ENCODE measurements at places on chromosomes 11 and 22. TPM values are rescaled to one million over a fixed set of nuclear protein-coding genes. Genes with fewer than 3 reads are reported as not detected.
A peak's percentile ranks its signal among the peaks of the same experiment; 100 is the strongest.

DNA sequence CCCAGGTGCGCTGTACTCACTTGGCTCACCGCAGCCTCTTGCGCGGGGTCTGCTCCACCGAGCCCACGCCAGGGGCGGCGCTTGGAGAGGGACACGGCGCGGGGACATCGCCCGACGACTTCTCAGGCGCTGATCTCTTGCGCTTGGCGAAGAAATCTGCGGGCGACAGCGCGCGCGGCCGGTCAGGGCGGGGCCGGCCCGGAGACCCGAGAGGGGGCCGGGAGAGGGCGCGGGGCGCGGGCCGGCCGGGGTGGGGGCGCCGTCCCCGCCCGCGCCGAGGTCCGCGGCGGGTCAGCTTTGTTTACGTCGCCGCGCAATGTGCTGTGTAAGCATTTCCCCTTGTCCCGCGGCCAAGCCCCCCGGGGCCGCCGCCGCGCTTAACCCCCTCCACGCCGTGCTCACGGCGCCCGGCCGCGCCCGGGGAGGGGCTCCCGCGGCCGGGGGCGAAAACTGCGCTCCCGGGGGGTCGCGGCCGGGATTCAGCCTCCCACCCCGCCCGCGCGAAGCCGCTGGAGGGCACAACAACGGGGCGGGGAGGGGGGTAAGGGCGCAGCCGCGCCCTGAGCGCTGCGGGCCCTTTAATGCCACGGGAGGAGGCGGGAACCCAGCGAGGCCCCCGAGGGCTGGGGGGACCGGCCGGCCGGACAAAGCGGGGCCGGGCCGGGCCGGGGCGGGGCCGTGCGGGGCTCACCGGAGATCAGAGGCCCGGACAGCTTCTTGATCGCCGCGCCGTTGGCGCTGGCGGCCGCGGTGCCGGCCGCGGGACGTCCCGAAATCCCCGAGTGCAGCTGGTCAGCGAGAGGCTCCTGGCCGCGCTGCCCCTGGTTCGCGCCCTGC, 1.4 kb downstream of the CDKN1C start:
- peak; percentile 69 for DNase-seq

The LRRN4CL gene
- 3.4 TPM for total RNA-seq

GRCh38 chr11:76822406-76822805, 38.3 kb upstream of the ACER3 start:
- no peak for DNase-seq

- no peak for DNase-seq
These were observed 48.5 kb upstream of the DDI1 start for GRCh38 chr11:103987629-103988594.

The MOGAT2 gene
- not detected for total RNA-seq

DNA sequence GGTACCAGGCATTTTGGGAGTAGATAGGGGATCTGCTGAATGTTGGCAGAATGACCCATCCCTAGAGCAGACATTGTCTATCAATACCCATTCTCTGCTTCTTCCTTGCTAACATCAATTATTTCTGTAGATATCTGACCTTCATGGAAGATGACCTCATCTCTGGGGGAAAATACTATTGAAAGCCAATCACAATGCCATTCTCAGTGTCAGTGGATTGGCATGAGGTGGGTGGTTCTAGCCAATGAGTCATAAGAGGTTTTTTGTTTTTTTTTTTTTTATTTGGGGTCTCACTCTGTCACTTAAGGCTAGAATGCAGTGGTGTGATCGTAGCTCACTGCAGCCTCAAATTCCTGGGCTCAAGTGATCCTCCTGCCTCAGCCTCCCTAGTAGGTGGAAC, 42.5 kb downstream of the SNX19 start:
- no peak for DNase-seq

The PDE3B gene
- total RNA-seq: 34.3 TPM

- DNase-seq: peak; percentile 76
These were observed 13.4 kb downstream of the CPT1A start for GRCh38 chr11:68828155-68828931.

The LRRC56 gene
- total RNA-seq: 7.6 TPM

DNA sequence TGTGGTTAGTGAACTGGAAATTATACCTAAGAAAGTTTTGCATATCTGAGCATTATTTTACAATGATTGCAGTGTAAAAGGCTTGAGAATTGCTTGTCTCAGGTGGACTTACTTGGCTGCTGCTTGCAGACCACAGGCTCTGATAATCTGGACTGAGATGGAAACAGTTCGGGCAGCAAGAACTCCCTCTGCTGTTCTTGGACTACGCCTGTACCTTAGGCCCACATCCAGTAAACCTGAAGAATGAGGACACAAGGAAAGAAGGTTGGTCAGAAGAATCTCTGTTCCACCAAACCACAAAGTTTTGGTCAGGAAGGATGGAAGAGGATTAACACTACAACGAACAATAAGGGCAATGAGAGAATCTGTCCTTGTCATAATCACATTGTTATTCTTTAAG, 80.1 kb downstream of the C2CD3 start:
- no peak for DNase-seq

DNA sequence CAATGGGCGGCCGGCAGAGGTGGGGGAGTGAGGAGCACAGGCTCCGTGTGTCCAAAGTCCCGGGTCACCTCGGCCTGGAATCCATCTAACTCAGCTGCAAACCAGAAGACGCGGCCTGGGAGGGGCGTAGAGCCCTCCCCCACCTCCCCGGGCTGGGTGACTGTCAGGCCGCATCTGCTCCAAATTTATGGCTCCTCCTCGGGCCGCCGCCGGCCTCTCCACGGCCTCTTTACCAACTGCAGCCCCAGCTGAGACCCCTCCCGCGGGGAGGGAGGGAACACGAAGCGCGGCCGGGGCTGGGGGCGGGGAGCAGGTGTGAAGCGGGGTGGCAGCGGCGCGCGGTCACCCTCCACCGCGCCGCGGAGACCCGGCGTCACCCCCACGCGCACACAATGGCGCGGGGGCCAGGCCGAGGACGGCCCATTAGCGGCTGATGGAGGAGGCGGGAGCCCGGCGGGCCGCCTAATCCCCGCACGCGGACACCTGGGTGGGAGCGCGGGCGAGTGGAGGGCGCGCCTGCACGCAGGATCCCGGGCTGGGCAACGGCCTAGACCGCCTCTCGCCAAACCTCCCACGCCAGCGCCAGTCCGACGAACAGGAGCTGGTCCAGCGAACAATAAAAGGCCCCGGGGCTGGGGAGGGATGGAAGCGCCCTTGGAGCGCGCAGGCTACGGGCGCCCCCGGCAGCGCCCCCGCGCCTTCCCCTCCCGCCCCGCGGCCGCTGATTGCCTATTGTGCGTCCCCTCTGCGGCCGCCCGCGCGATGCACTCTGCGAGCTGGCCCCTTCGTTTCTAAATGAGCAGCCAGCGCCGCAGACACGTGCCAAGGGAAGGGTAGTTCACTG, 25.9 kb upstream of the ROBO3 start:
- DNase-seq: no peak

- no peak for DNase-seq
These were observed 27.9 kb downstream of the INCENP start for GRCh38 chr11:62151737-62152102.

DNA sequence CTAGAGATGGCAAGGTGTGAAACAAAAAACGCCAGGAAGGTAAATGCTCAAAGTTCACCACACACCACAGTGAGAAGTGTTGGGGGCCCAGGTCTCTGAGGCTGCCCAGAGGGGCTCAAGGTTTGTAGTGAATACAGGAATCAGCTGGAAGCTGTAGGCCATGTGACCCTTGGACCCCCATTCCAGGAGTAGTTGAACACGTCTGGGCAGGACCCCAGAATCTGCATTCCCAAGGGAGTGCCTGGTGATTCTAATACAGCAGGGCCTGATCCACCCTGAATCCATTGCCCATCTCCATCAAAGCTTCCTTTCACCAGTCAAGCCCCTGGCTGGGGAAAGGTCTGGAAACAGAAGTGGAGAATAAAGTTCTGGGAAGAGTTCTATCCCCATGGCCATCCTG, 70.8 kb upstream of the B3GAT1 start:
- no peak for DNase-seq

The MAJIN gene
- not detected for total RNA-seq

The OR6T1 gene
- not detected for total RNA-seq

The PRDM11 gene
- 15.1 TPM for total RNA-seq

- no peak for DNase-seq
These were observed 38.1 kb upstream of the POU2AF1 start for GRCh38 chr11:111417011-111417765.

The ZFP91 gene
- total RNA-seq: 44.5 TPM

DNA sequence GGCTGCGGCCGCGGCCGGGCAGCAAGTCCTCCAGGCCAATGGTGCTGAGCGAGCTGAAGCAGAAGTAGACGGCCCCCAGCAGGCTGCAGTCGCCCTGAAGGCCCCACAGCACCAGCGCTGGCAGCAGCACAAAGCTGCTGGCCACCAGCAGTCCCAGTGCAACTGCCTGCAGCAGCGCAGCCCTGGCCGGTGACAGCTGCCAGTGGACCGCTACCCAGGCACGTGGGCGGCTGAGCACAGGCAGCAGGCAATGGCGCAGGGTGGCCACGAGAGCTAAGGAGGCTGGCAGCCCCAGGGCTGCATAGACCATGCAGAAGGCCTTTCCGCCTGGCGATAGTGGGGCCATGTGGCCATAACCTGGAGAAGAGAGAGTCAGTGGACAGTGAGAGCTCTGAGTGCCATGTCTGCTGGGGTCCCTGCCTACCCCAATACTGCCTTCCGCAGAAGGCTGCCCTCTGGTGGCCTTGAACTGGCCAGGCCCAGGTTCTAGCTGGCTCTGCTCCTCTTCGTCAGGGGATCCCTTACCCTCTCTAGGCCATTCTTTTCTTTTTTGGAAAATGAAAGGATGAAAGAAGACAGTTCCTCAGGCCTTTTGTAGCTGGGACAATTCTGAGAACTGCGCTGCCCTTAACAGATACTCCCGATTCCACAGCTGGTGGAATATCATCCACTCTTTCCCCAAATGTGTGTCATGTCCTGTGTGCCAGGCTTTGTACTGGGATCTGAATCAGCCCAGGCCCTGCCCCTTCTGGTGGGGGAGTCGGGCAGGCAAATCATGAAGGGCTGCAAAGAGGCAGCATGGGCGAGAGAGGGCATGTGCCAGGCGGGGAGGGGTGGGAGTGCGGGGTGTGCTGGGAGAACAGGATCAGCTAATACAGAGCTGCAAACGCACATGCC, 1.8 kb downstream of the KCNK7 start:
- no peak for DNase-seq

DNA sequence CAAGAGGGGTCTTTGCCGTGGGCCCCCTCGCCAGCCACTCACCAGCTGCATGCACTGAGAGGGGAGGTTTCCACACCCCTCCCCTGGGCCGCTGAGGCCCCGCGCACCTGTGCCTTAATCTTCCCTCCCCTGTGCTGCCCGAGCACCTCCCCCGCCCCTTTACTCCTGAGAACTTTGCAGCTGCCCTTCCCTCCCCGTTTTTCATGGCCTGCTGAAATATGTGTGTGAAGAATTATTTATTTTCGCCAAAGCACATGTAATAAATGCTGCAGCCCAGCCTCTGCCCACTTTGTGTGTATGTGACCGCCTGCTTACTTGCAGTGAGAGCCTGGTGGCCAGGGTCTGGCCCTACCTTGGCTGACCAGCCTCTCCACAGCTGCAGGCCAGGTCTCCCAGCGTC, 2.8 kb upstream of the CRACR2B start:
- no peak for DNase-seq

DNA sequence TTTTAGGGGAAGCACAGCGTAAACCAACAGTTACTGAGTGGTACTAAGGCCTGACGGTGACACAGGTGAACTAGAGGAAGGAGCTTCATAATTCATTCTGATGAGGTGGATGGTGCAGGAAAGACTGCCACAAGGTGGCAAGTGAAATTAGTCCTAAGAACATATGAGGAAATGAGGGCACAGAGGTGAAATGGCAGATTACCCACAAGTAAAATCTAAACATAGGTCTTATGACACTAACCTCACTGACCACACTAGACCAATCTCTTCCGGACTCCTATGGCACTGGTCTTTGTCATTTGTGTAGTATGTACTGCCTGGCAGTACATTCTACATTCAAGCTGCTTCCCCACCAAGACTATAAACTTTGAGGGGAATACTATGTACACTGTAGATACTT, 20.2 kb downstream of the GAB2 start:
- DNase-seq: no peak

GRCh38 chr11:17807034-17807433, 72.5 kb downstream of the KCNC1 start:
- no peak for DNase-seq

- no peak for DNase-seq
These were observed 5.5 kb downstream of the PRDX5 start for GRCh38 chr11:64323373-64323772.

GRCh38 chr11:119427279-119427678, 4.3 kb upstream of the THY1 start:
- DNase-seq: no peak

The FGF3 gene
- total RNA-seq: not detected

The GAB4 gene
- not detected for total RNA-seq

- DNase-seq: no peak
These were observed 1350.5 kb downstream of the TBC1D22A start for GRCh38 chr22:48112687-48113521.

GRCh38 chr22:31800065-31800464, 46.2 kb downstream of the DEPDC5 start:
- no peak for DNase-seq

- no peak for DNase-seq
These were observed 102.9 kb downstream of the MORC2 start for GRCh38 chr22:30865656-30866055.

- no peak for DNase-seq
These were observed 56.0 kb downstream of the CELSR1 start for GRCh38 chr22:46481386-46481785.

DNA sequence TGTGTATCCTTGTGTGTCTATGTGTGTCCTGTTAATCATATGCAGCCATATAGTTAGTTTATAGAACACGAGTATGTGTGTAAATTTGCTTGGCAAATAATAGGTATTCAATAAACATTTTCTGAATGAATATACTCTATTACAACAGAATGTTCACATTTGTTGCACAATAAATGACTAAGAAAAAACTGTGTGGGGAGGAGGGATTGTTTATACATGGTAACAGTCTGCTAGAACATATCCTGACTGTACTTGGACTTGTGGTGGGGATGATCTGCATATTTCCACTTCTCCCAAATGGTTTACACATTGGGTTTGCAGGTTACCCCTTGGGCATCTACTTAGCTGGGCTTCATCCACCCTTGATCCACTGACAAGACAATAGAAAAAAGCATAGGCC, 194.6 kb downstream of the INSC start:
- no peak for DNase-seq

The VWCE gene
- 1.2 TPM for total RNA-seq

DNA sequence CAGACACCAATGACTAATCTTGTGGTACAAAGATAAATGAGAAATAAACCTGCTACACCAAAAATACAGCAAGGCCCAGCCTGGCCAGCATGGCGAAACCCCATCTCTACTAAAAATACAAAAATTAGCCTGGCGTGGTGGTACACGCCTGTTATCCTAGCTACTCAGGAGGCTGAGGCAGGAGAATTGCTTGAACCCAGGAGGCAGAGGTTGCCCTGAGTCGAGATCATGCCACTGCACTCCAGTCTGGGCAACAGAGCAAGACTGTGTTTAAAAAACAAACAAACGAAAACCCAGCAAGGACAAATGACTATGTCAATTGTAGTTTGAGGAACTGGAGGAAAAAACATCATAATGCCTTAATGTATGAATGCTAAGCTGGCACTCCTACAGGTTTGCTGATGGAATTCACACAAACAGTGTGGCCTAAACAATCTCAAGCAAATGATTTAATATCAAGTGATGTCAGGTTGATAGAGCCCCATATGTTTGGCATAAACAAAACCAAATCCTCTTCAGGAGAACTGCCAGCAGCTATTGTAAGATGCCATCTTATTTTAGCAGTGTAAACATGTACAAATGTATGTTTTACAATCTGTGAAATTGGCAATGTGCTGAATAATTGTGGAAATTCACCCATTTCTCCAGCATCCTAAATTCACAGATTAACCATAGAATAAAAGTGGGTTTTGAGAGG, 20.0 kb downstream of the MMP7 start:
- no peak for DNase-seq

The MIOX gene
- not detected for total RNA-seq

All from lower lobe of right lung (tissue), 2 donors.